ENCODE measurements at places on chromosomes 1 and 21. TPM values are rescaled to one million over a fixed set of nuclear protein-coding genes. Genes with fewer than 3 reads are reported as not detected.

HOOK1 gene
- 55.6 TPM for total RNA-seq

OR2T4 gene
- total RNA-seq = not detected

SLC25A34 gene
- 22.6 TPM for total RNA-seq

MAP10 gene
- total RNA-seq = 2.1 TPM

IGSF3 gene
- 29.8 TPM for total RNA-seq

- no peak for DNase-seq
Measured at GRCh38 chr1:150551051-150551783, 2.0 kb downstream of the ADAMTSL4 start.

DNA sequence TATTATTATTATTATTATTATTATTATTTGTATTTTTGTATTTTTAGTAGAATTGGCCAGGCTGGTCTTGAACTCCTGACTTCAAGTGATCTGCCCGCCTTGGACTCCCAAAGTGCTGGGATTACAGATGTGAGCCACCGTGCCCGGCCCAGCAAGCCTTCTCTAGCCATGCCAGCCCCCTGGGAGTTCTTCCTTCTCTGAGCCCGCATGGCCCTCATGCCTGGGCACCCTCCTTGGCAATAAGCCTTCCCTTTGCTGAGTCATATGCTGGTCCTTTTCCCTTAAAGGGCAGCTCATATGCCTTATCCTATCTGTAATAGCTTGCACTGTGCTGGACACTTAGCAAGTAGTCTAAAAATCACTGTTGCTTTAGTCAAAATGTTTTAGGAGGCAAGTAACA, 8.5 kb upstream of the NBL1 start:
- no peak for DNase-seq

DNA sequence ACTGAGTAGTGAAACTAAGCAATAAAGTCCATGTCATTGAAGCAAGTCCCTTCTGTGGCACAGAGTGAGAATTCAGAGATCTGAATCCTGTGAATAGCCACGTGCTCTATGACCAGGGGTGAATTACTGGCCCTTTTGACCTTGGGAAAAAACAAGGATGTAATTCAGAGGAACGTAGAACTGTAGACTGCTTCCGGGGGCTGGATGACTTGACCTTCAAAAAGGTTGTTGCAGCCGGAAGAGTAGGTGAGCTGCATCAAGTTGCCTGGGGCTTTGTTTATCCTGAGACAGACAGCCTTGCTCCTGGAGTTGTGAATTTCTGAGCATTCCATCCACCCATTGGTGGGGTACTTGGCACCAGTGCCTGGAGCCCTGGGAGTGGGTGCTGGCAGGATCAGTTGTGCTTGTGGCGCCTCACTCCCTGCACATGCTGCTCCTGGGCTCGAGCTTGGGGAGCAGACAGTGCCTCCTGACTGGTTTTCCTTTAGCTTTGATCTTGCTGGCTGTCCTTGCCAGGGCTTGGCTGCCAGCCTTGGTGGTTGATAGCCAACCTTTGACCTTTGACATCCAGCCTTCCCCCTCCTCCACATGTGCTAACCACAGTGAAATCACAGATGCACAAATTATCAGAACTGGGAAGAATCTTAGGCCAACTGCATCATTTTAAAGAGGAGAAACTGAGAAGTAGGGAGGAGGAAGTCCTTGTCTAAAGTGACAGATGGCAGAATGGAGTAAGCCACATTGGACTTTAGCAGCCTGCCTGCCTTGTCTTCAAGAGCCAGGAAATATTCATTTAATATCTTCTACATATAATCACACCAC, 16.2 kb upstream of the MYOG start:
- DNase-seq = no peak

DNA sequence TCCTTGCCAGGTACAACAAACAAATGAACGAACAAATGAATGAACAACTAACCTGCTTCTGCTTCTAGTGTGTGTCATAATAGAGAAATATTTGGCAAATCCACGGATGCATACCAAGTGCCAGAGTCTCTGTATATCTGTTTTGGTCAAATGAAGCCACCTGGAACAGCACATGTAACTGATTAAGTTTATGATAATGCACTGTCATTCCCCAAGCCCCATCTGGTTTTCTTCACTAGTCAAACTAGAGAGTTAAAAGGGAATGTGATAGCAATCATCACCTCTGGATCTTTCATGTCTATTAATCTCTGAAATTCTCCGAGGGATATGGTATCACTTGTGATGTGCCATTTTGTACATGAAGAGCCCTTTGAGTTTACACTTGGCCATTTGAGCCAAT, 21.0 kb upstream of the SCAF4 start:
- DNase-seq = no peak

DNA sequence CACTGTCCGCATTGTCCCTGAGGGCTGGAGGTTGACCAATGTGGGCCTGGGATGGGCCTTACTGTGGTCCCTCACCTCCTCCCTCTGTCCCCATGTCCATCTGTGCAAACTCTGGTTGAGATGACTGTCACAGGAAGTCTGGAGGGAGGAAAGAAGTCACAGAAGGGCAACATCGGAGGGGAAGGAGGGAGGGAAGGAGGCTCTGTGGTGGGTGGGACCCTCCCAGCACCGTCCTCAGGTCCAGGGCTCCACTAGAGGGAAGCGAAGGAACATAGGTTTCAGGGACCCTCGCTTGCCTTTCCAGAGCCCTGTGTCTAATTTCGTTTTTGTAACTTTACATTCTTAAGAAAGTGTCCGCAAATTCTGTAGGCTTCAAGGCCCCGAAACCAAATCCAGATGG, 111.3 kb upstream of the SLC44A3 start:
- DNase-seq = no peak

GRCh38 chr1:6220236-6220635, 14.3 kb downstream of the RNF207 start:
- DNase-seq = no peak

DNA sequence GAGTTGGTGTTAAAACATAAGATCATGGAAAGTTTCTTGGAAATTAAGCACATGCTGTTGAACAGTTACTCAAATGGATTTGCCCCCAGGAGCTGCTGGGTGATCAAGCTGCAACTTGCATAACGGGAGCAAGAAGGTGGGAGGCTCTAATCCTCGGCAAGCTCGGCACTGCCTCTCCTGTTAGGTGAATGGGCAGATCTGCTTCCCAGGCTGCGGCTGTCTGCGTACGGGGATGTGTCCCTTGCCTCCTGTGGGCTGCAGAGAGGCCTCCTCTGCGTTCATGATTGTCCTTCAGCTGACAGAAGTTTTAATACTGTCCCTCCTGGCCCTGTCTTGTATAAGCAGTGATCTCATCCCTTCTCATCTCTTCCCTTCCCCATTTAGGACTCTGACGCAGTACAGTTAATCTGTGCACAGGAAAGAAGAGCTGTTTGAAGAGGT, 36.7 kb downstream of the ATP1A1 start:
- no peak for DNase-seq

DNA sequence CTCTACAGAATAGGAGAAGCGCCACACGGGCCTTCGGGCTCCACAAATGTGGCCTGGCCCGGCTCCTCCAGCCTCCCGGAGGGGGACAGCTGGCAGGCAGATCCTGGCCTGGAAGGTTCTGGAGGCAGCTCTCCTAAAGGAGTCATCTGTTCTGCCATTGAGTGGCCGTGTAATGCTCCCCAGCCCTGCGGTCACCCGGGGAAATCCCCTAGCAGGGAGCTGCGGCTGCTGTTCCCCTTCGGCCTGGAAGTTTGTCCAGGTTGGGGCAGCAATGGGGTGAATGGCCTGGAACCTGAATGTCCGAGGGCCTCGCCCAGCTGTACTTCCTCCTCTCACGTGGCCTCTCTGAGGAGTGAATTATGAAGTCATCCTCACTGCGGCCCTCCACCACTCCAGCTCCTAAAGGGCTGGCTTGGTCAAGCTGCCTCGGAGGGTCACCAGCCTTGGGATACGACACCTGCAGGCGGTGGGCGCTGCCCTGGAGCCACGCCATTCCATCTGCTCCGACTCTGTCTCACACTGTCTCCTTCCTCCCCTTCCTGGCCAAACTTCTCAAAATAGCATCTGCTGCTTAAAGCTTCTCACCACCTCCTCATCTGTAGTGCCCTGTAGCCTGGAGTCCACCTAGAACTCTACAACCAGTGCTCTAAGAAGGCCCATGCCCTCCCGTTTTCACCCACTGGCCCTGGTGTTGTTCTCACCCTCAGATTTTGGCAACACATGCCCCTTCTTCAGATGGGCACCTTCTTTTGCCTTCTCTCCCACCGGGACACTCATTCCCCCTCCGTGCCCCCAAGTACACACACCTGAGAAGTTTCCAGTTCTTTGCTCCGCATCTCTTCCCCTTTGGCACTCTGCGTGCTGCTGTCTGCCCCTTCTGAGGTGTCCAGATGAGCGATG, 54.4 kb upstream of the TMPRSS2 start:
- no peak for DNase-seq

- DNase-seq = no peak
Measured at GRCh38 chr1:46448109-46448911, 41.3 kb upstream of the DMBX1 start.

DNA sequence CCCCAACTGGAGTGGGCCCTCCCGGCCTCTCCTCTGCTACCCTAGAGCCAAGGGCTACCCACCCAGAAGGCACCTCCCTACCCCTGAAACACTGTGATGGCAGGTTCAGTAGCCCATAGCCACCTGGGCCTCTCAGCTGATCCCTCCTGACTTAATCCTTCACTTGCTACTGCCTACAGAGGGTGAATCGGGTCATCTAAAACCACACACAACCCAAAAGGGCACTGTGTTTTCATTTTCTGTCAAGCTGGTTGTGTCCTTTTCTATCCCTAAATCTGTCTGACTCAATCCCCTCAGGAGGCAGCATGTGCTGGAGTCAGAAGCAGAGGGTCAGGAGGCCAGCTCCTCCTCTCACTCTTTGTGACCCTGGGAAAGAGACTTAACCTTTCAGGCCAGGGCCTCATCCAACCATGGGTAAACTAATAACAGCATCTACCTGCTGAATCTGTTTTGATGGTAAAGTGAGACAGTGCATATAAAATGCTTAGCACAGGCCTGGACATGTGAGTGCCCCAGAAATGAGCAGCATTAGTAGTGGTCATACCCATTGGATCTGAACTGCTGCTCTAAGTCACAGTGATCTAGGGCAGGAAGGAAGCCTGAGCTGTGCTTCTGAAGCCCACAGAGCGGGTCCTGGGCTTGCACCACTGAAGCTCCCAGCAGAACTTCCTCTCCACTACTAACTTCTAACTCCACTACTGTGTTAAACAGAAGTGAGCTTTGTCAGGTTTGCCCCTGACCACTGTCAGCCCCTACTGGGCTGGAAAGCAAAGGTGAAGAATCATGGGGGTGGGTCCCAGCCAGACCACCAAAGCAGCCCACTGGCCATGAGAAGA, 11.0 kb downstream of the PMVK start:
- DNase-seq = no peak

DNA sequence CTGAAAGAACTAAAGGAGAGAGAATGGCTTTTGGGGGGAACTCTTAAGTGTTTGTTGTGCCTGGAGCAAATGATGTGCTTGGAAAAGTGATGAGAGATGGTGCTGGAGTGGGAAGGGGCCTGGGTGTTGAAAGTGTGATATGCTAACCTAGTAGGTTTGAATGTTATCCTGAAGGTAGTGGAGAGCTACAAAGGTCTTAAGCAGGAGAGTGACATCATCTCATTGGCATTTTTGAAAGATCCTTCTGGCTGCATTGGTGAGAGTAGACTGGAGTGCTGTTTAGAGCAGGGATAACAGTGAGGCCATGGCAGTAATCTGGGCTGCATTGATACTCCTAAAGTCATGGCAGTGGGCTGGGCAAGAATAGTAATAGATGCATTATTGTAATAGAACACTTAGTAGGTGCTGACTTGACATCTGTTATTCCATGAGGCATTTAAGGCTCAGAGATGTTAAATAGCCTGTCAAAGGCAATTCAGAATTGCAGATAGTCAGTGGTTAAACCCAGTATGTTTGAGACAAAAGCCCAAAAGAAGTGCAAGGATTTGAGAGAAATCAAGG, 44.5 kb downstream of the MDM4 start:
- no peak for DNase-seq

DNA sequence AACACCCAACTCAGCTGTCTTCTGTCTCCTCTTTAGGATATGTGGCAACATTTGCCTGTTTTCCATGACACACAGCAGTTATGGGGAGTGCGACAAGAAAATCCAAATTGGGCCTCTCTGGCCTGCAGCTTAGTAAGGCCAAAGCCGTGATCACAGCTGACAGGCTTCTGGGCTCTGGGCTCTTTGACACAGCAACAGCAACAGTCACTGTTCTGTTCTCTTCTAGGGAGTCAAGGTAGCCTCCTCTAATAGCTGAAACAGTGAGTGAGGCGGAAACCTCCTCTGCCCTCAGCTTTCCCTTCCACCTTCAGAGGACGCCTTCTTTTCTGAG, 19.0 kb downstream of the CLCA1 start:
- no peak for DNase-seq

DNA sequence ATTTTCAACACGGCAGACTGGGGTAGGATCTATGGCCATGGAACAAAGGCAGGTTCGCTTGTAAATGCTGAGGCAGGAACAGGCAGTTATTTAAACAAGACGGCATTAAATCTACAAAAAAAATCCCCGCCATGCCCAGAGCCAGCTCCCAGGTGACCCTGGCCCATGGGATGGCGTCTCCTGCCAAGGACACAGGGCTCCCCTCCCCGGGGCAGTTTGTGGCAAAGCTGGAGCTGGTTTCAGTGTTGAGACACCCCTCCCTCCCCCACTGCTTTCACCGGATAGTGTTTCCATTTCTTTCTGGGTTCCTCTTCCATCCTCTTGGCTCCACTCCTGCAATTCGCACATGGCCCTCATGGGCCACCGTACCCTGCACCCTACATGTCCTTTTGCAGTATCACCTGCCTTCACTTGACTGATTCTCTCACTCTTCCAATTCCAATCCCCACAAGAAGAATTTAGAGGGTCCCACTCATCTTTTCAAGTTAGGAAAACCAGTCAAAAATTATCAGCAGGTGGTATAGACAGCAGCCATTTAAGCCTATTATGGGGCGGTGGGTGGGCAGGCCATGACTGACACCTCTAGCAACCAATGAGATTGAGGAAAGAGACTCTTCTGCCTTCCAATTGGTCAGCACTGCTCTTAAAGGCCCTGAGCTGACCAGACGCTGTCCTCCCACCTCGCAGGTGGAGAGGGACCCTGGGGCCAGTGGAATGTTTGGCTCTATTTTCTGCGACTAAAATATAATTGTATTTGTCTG, 52.0 kb downstream of the OLIG1 start:
- DNase-seq = no peak

DNA sequence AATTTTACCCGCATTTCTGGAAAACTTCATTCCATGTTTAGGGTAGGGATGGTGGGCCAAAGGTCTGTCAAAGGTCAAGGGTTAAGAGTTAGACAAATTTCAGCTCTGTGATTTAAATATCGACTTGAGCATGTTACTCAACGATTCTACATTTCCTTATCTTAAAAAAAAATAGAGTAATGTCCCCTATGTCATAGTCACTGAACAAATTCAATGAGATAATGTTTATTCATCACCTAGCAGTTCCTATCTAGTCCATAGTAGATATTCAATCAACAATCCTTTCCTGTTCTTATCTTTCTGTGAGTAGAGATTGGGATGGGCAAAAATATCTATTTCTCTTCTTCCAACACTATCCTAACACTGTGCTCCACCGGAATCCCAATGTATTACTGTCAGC, 1.1 kb upstream of the DYNLT5 start:
- no peak for DNase-seq

- DNase-seq = no peak
Measured at GRCh38 chr1:22876359-22877111, 96.1 kb downstream of the LACTBL1 start.

Data from left colon (tissue), 2 donors.